ENCODE measurements at places on chromosomes 7 and 10. TPM values are rescaled to one million over a fixed set of nuclear protein-coding genes. Genes with fewer than 3 reads are reported as not detected.

The SAP25 gene
- total RNA-seq, result 11.8 TPM

The GNAI1 gene
- 8.7 TPM for total RNA-seq

The ARMC3 gene
- not detected for total RNA-seq

The CLRN3 gene
- not detected for total RNA-seq

The FAM24B gene
- total RNA-seq, result not detected

The TMEM72 gene
- total RNA-seq, result not detected

The CLCN1 gene
- total RNA-seq, result not detected

The RNF148 gene
- 1.5 TPM for total RNA-seq

The GIMAP4 gene
- 29.5 TPM for total RNA-seq

The CLEC5A gene
- total RNA-seq, result 0.64 TPM

The PLEKHS1 gene
- total RNA-seq, result not detected

The MUC3A gene
- total RNA-seq, result not detected

GRCh38 chr7:26305090-26305868 is 13.6 kb downstream of the SNX10 start:
- DNase-seq, result no peak

DNA sequence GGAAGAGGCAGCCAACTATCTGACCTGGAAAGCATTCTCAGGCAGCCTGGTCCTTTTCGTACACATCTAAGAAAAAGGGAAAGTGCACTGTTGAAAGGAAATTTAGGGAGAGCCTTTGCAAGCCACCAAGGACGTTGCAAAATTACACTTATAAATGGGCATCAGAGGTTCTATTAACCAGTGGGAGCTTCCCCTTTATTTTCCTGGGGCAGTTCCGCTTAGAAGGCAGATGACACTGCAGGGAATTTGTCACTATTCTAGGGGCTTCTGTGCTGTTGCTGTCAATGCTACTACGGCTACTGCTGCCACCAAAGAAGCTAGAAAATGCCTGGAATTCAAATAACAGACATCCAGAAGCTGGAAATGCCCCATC is 79.6 kb upstream of the AUTS2 start:
- no peak for DNase-seq

- DNase-seq, result peak; percentile 63
Measured at GRCh38 chr10:104322416-104322782, 15.9 kb downstream of the ITPRIP start.

DNA sequence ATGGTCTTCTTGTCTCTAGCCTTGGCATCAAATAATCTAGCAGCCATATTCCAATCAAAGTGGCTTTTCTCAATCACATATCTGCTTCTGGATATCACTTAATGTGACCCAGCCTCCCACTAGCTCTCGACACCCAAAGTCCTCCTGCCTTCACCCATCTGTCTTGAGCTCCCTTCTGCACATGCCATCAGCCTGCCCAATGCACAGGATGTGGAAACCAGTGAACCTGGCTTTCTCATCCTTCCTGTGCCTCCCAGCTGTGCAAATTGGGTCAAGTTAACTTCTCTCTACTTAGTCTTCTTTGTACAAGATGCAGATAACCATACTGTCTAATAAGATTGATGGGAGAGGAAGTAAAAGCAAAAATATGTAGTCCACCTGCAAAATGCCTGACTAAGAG is 257.9 kb upstream of the PITRM1 start:
- no peak for DNase-seq

DNA sequence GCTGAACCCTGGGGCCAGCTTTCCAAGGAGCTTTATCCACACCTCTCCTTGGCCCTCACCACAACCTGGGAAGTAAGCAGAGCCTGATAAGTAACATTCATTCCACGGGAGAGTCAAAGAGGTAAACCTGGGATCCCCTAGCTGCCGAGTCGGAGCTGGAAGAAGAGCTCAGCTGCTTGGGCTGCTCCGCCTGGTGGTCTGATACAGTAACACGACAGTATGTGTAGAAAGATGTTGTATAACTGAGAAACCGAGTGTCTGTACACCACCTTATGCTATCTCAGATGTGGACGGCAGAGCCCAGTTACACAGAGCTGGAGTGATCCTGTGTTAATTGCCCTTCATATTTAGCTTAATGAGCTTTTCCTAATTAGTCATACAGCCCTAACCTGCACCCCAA is 151.3 kb upstream of the KMT2E start:
- DNase-seq, result no peak

- DNase-seq, result no peak
Measured at GRCh38 chr7:32048970-32049491, 21.2 kb downstream of the PDE1C start.

DNA sequence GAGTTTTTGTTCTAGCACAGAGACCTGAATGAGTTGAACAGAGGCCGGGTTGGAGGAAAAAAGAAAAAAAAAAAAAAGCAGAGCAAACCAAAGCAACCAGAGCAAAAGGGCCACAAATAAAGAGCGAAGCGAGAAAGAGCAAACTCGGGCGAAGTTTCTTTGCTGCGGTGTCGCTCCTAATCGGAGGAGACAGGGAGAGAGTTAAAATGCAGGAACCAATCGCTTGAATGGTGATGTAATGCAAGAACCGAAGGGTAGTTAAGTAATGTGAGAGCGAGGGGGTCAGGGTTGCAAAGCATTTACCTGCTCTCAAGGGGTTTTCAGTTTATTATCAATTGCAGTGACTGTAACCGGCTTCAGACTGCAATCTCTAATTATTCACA is 271.7 kb downstream of the TRIL start:
- DNase-seq, result peak; percentile 71

GRCh38 chr7:152136686-152137085 is 111.2 kb downstream of the GALNT11 start:
- DNase-seq, result no peak

DNA sequence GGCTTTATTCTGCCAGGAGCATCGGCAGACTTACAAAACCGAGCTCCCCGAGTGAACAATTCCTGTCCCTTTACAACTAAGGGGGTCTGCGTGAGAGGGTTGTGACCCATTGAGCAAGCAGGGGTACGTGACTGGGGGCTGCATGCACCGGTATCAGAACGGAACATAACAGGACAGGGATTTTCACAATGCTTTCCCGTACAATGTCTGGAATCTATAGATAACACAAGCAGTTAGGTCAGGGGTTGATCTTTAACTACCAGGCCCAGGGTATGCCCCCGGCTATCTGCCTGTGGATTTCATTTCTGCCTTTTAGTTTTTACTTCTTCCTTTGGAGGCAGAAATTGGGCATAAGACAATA is 38.1 kb upstream of the GSDME start:
- no peak for DNase-seq

DNA sequence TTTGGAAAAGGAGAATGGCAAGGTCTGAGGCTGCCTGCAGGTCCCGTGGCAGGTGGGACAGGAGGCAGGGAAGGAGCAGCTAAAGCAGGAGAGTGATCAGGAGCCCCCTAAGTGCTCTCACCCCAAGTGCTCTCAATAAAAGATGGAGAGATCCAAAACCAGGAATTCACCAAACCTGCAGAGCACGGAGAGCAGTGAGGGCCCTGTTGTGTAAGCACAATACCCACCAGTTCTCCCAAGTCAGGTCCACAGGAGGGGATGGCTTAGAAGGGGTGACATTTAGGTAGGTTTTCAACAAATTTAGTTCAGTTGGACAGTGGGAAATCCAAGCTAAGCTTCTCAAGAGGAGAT is 40.8 kb downstream of the GNA12 start:
- DNase-seq, result no peak

DNA sequence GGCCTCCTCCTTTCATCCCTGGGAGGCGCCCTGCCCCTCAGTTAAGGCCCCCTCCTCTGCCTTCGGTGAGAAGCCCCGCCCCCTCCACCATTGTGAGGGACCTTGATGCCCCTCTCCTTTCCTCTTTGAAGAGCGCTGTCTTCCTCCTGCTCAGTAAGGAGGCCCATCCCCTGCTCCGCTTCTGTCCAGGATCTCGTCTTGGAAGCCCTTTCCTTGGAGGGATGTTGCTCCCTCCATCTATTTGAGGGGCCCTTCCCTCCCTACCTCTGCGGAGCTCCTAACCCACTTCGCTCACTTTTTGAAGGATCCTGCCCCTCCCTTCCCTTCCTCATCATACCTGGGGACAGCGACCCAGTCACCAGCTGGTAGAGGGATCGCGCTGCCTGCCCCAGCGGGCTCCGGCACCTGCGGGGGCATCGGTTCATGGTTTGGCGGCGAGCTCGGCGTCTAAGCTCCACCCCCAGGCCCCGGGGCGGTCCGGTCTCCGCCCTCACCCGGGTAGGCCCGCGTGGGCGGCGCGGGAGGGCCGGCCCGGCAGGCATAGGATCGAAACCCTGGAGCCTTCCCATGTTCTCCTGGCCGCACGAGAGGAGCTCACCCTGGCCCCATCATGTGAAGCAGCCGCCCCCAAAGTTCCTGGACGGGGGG is 4.1 kb downstream of the KCNIP2 start:
- DNase-seq, result no peak

DNA sequence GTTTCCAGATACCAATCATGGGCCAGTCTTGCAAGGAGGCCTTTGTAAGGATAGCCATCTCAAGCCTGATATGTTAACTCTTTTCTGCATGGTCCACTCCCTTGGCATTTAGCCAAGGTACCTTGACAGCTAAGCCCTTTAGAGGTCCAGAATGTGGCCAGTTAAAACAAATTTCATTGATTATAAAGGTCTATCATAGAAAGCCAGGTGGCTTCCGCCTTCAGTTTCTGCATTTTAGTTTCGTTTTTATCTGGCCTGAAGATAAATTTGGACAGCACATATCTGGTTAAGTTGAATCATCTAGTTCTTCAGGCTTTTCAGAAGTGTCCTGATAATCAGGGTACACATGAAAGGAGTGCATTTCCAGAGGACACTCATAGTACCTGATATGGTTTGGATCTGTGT is 30.7 kb downstream of the ANKIB1 start:
- DNase-seq, result no peak

GRCh38 chr10:101157756-101158458 is 26.8 kb downstream of the TLX1 start:
- DNase-seq, result no peak

- no peak for DNase-seq
Measured at GRCh38 chr7:79837915-79838314, 296.7 kb upstream of the GNAI1 start.

DNA sequence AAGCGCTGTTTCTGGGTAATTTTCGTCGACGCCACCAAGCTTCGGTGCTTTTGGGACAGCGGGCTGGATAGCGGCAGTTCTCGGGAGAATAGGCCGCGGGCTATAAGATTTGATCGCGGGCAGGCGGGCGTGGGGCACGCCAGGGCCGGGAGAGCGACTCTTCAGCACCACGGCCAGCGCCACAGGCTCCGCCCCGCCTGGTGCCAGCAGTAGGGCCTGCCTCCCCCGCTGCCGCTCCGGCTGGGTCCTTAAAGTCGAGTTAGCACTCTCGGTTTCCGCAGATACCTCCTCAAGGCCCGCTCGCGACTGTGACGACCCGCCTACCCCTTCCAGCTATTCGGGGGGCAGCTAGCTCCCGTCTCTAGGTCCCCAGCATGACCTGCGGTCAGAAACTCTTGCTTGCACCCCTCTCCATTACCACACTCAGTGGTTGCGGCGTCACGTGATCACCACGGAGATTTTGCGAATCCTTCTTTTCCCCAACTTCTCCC is 9.4 kb downstream of the NXPH1 start:
- no peak for DNase-seq

GRCh38 chr10:61463035-61463909 is 10.1 kb upstream of the TMEM26 start:
- DNase-seq, result no peak

- no peak for DNase-seq
Measured at GRCh38 chr10:77788496-77789010, 138.0 kb downstream of the DLG5 start.

DNA sequence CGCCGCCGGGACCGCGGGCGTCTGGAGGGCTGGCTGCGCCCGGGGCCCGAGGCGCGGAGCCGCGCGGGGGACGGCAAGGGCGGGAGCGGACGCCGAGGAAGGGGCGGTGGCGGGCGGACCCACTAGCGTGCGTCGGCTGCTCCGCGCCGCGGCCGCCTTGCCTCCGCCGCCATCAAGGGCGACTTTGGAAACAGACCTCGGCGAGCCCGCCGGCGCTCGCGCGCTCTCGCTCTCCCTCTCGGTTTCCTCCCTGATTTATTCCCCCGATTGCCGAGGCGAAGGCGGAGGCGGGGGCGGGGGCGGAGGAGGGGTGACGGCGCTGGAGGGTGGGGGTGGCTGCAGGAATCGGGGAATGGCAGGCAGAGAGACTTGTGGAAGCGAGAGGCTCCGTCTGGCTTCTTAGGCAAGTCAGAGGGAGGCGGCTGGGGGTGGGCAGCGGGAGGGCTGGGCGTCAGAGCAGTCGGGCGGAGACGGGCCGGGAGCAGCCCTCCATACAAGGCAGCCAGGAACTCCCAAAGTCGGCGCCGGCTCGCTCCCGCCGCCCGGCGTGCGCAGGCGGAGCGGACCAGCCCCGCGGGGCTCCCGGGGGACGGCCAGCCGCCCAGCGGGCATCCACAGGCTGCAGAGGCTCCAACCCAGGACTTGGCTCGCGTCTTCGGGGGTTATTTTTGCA is at the start of gene CACNA2D1:
CACNA2D1 (minus strand) TSS at position 231 of the 673 bp plus-strand sequence.
- peak; percentile 38 for DNase-seq

DNA sequence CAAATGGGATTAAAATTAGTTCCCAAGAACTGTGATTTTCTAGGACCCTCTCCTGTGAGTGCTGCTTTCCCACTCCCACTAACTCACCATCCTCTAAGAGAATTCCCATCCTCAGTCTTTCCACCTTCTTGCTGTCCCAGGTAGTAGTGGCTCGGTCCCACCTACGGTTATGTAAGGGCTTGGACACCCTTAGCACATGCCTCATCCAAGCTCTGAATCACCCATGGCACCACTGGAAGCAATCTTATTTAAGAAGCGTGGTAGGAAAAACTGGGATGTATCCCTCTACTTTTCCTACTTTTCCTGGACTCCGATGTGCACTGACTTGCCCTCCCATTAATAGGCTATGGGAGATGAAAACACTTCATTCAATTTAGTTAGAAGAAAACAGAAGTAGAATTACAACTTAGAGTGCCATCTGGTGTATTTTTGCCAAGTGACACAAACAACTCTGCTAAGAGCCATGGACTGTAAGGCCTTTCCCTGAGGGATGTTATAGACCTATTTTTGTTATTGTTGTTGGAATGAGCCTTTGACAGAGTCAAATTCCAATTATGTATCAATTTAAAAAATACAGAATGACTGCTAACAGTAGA is 13.7 kb upstream of the ANKRD22 start:
- no peak for DNase-seq

DNA sequence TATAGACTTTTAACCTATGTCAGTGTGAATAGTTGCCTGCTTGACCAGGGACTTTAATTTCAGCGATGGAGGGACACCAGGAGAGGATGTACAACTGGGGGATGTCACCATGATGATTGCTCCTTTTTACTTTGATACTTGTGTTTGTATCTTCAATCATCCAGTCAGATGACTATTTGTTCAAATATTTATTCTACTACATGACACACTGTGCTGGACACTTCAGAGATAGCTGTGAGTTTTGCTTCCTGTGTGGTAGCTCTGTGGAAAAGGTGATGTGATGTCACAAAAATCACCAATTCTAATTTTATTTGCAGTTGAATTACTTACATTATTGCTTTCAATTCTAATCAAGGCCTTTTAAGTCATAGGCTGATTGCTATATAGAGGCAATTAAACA is 62.7 kb upstream of the CREB5 start:
- no peak for DNase-seq
